NCI-H2171 treated with DMSO at 0.1 percent for 48 hours (cell line): ENCODE measurements at places on chromosomes 3 and 15.

DNA sequence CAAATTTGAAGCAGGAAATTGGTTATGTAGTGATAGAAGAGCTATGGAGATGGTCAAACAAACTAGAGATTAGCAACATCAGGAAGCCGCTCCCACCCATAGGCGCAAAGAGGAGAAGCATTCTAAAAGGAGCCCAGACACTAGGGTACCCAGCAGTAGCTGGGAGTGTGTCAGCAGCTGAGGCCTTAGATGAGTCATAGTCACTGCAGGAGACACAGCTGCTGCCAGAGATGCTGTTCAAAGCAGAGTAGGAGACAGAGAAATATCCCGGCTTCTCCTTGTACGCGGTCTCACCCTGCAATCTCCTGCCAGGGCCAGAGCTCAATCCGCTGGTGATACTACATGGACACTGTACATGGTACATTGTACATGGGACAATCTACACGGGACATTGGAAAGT, 61.9 kb downstream of the VGLL3 start:
- no peak for DNase-seq

GRCh38 chr3:60669636-60670035, 581.6 kb downstream of the FHIT start:
- no peak for DNase-seq

GRCh38 chr15:74816624-74817369, 4.2 kb downstream of the LMAN1L start:
- DNase-seq = no peak

- no peak for DNase-seq
These were observed 461.4 kb downstream of the NSUN3 start for GRCh38 chr3:94524102-94524919.

- DNase-seq = no peak
These were observed 4.9 kb downstream of the EPB42 start for GRCh38 chr15:43215961-43216360.
